ENCODE measurements at places on chromosomes 6 and 20.

DNA sequence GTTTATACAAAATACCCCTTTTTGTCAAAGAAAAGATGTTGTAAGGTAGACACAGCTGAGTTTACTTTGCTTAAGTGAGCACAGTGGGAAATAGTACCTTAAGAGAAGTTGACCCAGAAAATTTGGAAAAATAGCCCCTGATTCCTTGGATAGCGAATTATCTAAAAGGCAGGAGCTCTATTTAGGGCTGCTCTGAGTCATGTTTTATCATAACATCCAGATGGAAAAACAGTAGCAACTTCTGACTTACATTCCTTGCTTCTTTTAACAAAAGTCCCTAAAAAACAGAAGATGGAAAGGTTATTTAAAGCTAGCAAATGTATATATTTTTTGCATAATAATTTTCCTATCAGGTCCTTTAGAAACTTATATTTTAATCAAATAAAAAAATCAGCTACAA lies 59.0 kb downstream of the THEMIS start:
- no peaks in the 10 kb centered on the region for H3K36me3 ChIP-seq
- DNase-seq, result no peak
- no peaks in the 10 kb centered on the region for H3K27me3 ChIP-seq
- no peak overlapping the region for H3K27ac ChIP-seq

DNA sequence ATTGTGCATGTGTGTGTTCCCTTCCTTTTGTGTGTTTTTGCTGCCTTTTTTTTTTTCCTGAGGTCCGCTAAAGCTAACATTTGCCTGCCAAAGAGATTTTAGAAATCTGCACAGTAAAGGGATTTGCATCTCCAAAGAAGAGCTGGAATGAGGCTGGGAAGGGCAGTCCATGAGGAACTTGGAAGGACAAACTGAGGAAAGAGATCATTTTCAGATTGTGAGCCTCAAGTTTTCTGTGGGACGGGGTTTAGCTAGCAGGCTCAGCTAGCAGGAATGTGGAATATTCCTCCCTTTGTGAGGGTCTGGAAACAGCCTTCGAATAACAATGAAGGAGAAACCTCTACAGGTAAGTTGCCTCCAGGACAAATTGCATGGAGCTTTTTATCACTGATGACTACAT lies 3.8 kb downstream of the INSM1 start:
- H3K4me1 ChIP-seq, result no peaks in the 10 kb centered on the region
- DNase-seq, result no peak
- peaks cover 31% of the 10 kb centered on the region for H3K27me3 ChIP-seq
- H3K36me3 ChIP-seq, result no peaks in the 10 kb centered on the region
- H3K4me3 ChIP-seq, result no peak overlapping the region
- H3K27ac ChIP-seq, result no peak overlapping the region

- H3K27ac ChIP-seq, result no peak overlapping the region
- H3K36me3 ChIP-seq, result no peaks in the 10 kb centered on the region
- no peak overlapping the region for H3K4me3 ChIP-seq
- H3K27me3 ChIP-seq, result no peaks in the 10 kb centered on the region
- no peaks in the 10 kb centered on the region for H3K4me1 ChIP-seq
- DNase-seq, result no peak
Measured at GRCh38 chr20:61659994-61660346, 405.7 kb downstream of the TAF4 start.

DNA sequence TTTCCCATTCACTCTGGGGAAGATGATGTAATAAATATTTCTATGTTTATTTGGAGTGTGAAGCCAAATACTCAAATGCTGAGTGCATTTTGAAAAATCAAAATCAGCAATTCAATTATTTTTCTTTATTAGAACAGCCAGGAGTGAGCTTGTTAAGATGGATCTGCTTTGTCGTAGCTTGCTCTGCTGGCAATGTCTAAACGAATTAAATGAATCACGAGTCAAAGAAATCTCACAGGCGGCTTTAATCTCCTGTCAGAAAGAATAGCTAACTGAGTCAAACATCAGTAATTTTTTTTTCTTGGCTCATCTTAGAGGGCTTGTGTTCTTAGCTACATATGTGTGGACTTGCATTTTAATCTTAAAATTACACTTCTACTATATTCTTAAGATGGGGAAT lies 100.2 kb upstream of the HMGN3 start:
- no peaks in the 10 kb centered on the region for H3K36me3 ChIP-seq
- no peak for DNase-seq
- no peak overlapping the region for H3K4me3 ChIP-seq
- no peak overlapping the region for H3K27ac ChIP-seq

DNA sequence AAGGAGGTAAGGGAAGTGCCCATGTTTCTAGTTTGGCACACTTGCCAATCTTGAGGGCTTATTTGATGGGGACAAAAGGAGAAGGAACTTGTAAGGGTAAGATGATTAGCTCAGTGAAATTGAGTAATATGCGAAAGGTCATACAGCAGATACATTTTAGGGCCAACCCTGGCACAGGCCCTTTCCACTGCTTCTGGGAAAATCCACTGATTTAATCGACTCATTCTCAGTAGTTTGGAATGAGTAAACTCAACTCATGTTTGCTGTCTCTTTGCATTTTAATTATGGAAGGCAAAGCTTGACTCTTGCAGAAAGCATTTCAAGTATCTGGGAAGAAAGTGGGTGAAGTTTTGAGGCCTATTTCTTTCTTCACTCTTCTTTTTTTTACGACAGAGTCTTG lies 20.0 kb downstream of the PHF20 start:
- H3K36me3 ChIP-seq, result peaks cover 5% of the 10 kb centered on the region
- no peak overlapping the region for H3K27ac ChIP-seq
- peaks cover 8% of the 10 kb centered on the region for H3K4me1 ChIP-seq
- no peaks in the 10 kb centered on the region for H3K27me3 ChIP-seq
- DNase-seq, result no peak
- no peak overlapping the region for H3K4me3 ChIP-seq

- no peak overlapping the region for H3K27ac ChIP-seq
- no peaks in the 10 kb centered on the region for H3K4me1 ChIP-seq
- DNase-seq, result no peak
- H3K36me3 ChIP-seq, result no peaks in the 10 kb centered on the region
- H3K27me3 ChIP-seq, result peaks cover 2% of the 10 kb centered on the region
Measured at GRCh38 chr6:3876101-3876500, 26.9 kb downstream of the FAM50B start.

- H3K4me1 ChIP-seq, result no peaks in the 10 kb centered on the region
- H3K4me3 ChIP-seq, result no peak overlapping the region
- H3K27me3 ChIP-seq, result no peaks in the 10 kb centered on the region
- DNase-seq, result no peak
Measured at GRCh38 chr6:72559067-72559466, 62.8 kb upstream of the KCNQ5 start.

GRCh38 chr20:22768266-22769178 lies 184.2 kb upstream of the FOXA2 start:
- no peak overlapping the region for H3K4me3 ChIP-seq
- no peak overlapping the region for H3K27ac ChIP-seq
- no peaks in the 10 kb centered on the region for H3K36me3 ChIP-seq
- no peaks in the 10 kb centered on the region for H3K27me3 ChIP-seq
- no peaks in the 10 kb centered on the region for H3K4me1 ChIP-seq

GRCh38 chr6:67640484-67640883 lies 994.6 kb upstream of the ADGRB3 start:
- no peak overlapping the region for H3K27ac ChIP-seq
- no peaks in the 10 kb centered on the region for H3K4me1 ChIP-seq
- H3K36me3 ChIP-seq, result no peaks in the 10 kb centered on the region
- H3K27me3 ChIP-seq, result no peaks in the 10 kb centered on the region

DNA sequence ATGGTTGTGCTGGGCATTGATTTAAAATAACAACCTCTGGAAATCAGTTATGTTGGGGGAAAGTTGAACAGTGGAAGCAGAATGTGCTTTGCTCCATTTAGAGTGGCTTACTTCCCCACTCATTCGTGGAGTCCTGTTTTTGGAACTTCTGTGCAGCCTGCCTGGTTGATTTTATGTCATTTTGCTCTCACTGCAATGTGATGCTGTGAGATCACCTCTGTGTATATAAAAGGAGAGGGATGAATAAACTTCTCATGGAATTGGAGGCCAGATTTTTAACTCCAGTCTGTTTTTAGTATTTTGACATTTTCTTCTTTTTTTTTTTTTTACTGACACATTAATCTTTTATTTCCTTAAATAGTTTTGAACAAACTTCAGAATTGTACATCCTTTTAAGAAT lies 139.0 kb downstream of the FNDC1 start:
- no peaks in the 10 kb centered on the region for H3K36me3 ChIP-seq
- no peak overlapping the region for H3K4me3 ChIP-seq
- H3K27ac ChIP-seq, result no peak overlapping the region
- peaks cover 7% of the 10 kb centered on the region for H3K27me3 ChIP-seq
- no peak for DNase-seq
- no peaks in the 10 kb centered on the region for H3K4me1 ChIP-seq

- no peaks in the 10 kb centered on the region for H3K4me1 ChIP-seq
- no peak for DNase-seq
- H3K27ac ChIP-seq, result no peak overlapping the region
Measured at GRCh38 chr6:71206089-71206488, 82.5 kb upstream of the OGFRL1 start.

DNA sequence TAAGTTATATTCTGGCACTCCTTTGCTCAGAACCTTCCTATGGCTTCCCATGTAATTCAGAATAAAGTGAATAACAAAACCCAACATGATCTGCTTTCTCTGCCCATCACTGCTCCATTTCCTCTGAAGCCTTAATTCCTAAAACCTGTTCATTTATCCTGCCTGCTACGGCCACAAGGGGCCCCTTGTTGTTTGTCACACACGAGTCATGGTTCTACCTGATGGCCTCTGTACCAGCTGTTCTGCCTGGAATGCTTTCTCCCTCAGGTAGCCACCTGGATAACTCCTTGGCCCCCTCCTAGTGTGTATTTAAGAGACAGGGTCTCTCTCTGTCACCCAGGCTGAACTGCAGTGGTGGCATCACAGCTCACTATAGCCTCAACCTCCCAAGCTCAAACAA lies 26.8 kb downstream of the ERGIC3 start:
- DNase-seq, result no peak
- no peaks in the 10 kb centered on the region for H3K4me1 ChIP-seq
- H3K27ac ChIP-seq, result no peak overlapping the region
- H3K27me3 ChIP-seq, result peaks cover 3% of the 10 kb centered on the region
- H3K36me3 ChIP-seq, result no peaks in the 10 kb centered on the region

DNA sequence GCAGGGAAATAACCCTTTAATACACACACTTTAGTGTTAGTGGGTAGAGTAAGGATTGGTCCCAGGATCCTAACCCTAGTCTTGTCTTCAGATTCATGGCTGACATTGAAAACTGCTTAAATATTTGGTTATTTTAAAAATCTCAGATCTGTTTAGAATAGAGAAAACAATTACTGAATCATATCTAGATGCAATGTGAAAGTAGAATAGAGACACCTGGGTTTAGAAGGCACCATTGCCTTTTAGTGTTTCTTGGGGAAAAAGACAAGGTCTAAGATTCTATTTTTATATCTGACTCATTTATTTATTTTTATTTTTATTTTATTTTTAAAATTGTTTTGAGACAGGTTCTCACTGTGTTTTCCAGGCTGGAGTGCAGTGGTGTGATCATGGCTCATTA lies 6.0 kb downstream of the DDX43 start:
- no peaks in the 10 kb centered on the region for H3K27me3 ChIP-seq
- no peak for DNase-seq
- no peaks in the 10 kb centered on the region for H3K36me3 ChIP-seq
- H3K4me1 ChIP-seq, result no peaks in the 10 kb centered on the region

GRCh38 chr6:100472674-100473073 lies 8.0 kb upstream of the SIM1 start:
- no peak overlapping the region for H3K4me3 ChIP-seq
- peaks cover 3% of the 10 kb centered on the region for H3K4me1 ChIP-seq
- DNase-seq, result no peak
- H3K27ac ChIP-seq, result no peak overlapping the region
- peaks cover 27% of the 10 kb centered on the region for H3K27me3 ChIP-seq

DNA sequence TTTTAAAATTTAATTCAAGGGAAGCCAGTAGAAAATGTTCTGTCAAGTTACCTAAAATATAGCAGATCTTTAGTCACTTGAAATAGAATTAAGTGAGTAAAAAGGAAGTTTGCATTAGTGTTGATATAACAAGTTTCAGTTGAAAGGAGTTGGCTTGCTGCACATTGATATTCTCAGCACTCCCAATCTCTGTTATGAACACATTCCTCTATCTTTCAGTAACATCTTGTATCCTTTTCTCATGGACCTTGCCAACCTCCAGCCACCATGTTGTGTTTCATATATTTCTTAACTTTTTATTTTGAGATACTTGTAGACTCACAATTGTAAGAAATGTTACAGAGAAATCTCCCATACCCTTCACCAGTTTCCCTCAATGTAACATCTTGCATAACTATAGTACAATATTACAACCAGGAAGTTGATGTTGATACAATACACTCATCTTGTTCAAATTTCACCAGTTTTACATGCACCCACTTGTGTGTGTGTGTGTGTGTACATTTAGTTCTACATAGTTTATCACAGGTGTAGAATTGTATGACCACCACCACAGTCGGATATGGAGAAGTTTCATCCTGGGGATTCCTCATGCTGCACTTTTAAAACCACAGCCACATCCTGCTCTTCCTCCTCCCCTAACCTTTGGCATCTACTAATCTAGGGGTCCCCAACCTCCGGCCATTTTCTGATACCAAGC lies 20.2 kb upstream of the PAQR8 start:
- H3K27ac ChIP-seq, result no peak overlapping the region
- H3K36me3 ChIP-seq, result no peaks in the 10 kb centered on the region
- H3K4me3 ChIP-seq, result no peak overlapping the region
- no peak for DNase-seq

- no peak overlapping the region for H3K27ac ChIP-seq
- H3K36me3 ChIP-seq, result no peaks in the 10 kb centered on the region
- no peak for DNase-seq
- no peak overlapping the region for H3K4me3 ChIP-seq
Measured at GRCh38 chr6:42505385-42505718, 53.6 kb upstream of the TRERF1 start.

GRCh38 chr20:23081263-23081819 lies 4.8 kb downstream of the CD93 start:
- H3K27me3 ChIP-seq, result no peaks in the 10 kb centered on the region
- H3K36me3 ChIP-seq, result no peaks in the 10 kb centered on the region
- peaks cover 30% of the 10 kb centered on the region for H3K4me1 ChIP-seq
- no peak for DNase-seq
- H3K27ac ChIP-seq, result no peak overlapping the region
- H3K4me3 ChIP-seq, result no peak overlapping the region

- no peak overlapping the region for H3K27ac ChIP-seq
- peaks cover 75% of the 10 kb centered on the region for H3K4me1 ChIP-seq
- no peak for DNase-seq
- no peaks in the 10 kb centered on the region for H3K27me3 ChIP-seq
Measured at GRCh38 chr20:24983896-24984295, 8.7 kb downstream of the APMAP start.

DNA sequence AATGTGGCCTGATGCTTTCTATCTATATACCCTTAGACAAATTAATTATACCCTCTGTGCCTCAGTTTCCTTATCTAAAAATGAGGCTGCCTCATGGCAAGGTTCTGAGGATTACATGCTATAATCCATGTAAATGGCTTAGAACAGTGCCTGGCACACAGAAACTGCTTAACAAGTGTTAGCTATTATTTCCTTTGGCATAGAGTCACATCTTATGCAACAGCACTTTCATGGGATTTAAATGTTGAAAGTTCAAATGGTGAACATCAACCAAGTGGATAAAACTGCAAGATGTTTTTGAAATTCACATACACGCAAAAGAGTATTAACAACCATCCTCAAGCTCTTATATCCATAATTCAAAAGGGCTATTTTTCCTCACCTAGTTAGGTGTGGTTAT lies 202.8 kb upstream of the JAG1 start:
- no peaks in the 10 kb centered on the region for H3K36me3 ChIP-seq
- H3K27me3 ChIP-seq, result no peaks in the 10 kb centered on the region
- H3K4me1 ChIP-seq, result no peaks in the 10 kb centered on the region
- no peak overlapping the region for H3K27ac ChIP-seq
- H3K4me3 ChIP-seq, result no peak overlapping the region
